ENCODE measurements at places on chromosomes 6 and 20.
A peak's percentile ranks its signal among the peaks of the same experiment; 100 is the strongest.

GRCh38 chr6:7131390-7131789 lies 23.6 kb downstream of the RREB1 start:
- no peaks in the 10 kb centered on the region for H3K27me3 ChIP-seq
- H3K27ac ChIP-seq, result no peak overlapping the region
- peaks cover 3% of the 10 kb centered on the region for H3K36me3 ChIP-seq
- DNase-seq, result no peak
- peaks cover 77% of the 10 kb centered on the region for H3K4me1 ChIP-seq

GRCh38 chr6:85795945-85796344 lies 153.3 kb upstream of the SYNCRIP start:
- H3K27ac ChIP-seq, result no peak overlapping the region
- H3K4me3 ChIP-seq, result no peak overlapping the region
- no peaks in the 10 kb centered on the region for H3K27me3 ChIP-seq
- no peaks in the 10 kb centered on the region for H3K4me1 ChIP-seq
- DNase-seq, result no peak

DNA sequence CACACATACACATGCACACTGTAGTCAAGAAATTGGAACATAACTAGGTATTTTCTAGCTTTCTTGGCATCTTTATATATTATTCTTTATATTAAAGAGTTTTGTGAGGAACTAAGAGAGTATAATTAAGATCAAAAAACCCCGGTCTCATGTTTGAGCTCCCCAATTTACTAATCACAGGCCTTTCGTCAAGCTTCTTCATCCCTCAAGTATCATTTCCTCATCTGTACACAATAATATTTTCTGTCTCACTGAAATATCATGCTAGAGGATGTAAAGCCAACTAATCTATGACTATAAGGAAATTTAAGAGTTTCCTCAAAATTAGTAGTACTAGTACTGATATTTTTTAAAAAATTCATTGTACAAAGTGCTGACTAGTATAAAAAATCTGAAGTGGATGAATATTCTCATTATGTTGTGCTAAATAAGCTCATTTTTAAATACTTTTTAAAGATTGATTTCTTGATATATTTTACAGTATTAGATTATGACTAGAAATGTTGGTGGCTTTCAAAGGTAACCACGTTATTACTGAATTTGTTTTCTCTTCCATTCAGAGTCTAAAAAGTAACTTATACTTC lies 28.0 kb downstream of the PEX3 start:
- H3K27ac ChIP-seq, result no peak overlapping the region
- no peaks in the 10 kb centered on the region for H3K4me1 ChIP-seq
- H3K4me3 ChIP-seq, result no peak overlapping the region
- peaks cover 4% of the 10 kb centered on the region for H3K36me3 ChIP-seq
- no peak for DNase-seq

GRCh38 chr6:137389150-137389704 lies 105.0 kb downstream of the OLIG3 start:
- no peaks in the 10 kb centered on the region for H3K36me3 ChIP-seq
- H3K4me3 ChIP-seq, result no peak overlapping the region
- H3K27me3 ChIP-seq, result no peaks in the 10 kb centered on the region

DNA sequence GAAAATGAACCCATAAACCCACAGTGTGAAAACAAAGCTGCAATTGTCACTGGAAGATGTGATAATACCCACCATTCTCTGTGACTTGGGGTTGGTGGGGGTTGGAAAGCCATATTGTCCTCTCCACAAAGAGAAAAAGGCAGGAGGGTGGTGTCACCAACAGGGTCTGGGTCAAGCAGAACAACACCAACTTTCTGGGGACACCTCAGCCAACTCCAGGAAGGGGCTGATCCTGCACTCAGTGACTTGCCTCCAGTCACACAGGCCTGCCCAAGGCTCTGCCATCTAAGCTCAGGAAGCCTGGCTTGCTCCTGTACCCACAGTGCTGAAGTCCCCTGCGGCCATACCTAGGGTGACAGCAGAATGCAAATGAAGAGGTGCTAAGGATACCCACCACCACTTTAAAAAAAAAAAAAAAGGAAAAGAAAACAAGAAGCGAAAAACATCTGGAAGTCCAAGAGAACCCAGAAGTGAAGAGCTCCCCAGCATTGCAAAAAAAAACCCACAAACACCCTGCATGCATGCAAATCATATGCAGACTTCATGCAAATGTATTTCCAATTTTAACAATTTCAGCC lies 110.6 kb downstream of the PREX1 start:
- H3K36me3 ChIP-seq, result peaks cover 2% of the 10 kb centered on the region
- no peak overlapping the region for H3K27ac ChIP-seq
- H3K4me1 ChIP-seq, result peaks cover 67% of the 10 kb centered on the region
- no peak overlapping the region for H3K4me3 ChIP-seq
- H3K27me3 ChIP-seq, result no peaks in the 10 kb centered on the region
- no peak for DNase-seq

DNA sequence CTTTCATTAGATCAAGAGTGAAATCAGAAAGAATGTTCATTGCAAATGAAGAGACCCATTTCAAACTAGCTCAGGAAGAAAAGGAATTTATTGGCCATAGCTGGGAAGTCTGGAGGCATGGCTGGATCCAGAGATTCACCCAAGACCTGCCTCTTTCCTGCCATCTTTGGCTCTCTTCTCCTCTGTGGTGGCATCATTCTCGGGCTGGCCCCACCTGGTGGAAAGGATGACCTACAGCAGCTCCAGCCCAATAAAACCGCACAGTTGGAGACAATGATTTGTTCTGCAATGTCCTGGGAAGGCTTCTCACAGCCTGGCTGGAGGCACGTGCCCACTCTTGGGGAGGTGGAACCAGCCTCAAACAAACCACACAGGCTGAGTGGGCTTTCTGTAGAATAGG lies 18.1 kb upstream of the FERMT1 start:
- no peak overlapping the region for H3K27ac ChIP-seq
- H3K4me1 ChIP-seq, result no peaks in the 10 kb centered on the region
- H3K27me3 ChIP-seq, result no peaks in the 10 kb centered on the region
- peak; percentile 6 for DNase-seq
- no peaks in the 10 kb centered on the region for H3K36me3 ChIP-seq
- H3K4me3 ChIP-seq, result no peak overlapping the region

- H3K27ac ChIP-seq, result peak overlapping the region; percentile 94
- peaks cover 40% of the 10 kb centered on the region for H3K4me1 ChIP-seq
- peak; percentile 64 for DNase-seq
- no peaks in the 10 kb centered on the region for H3K27me3 ChIP-seq
- peak overlapping the region; percentile 97 for H3K4me3 ChIP-seq
Measured at GRCh38 chr6:27838945-27839625, 73.1 kb downstream of the OR2B2 start.

DNA sequence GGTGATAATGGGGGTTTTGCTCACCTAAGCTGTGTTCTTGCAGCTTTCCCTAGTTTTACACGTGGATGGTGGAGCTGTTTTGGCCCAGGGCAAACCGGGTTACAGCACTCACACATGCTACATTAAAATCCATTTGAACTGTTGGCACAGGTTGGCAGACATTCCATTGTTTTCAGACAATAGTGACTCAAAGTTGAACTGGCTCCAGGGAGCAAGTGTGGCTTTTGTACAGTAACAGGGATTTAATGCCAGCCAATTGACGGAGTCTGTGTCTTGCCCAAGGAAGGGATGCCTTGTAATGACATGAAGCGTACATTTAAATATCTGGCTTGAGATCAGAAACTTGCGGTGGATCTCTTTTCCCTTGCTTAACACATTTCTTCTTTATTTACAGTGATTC lies 183.1 kb downstream of the DTNBP1 start:
- H3K36me3 ChIP-seq, result peaks cover 38% of the 10 kb centered on the region
- no peak overlapping the region for H3K4me3 ChIP-seq
- H3K27ac ChIP-seq, result no peak overlapping the region

DNA sequence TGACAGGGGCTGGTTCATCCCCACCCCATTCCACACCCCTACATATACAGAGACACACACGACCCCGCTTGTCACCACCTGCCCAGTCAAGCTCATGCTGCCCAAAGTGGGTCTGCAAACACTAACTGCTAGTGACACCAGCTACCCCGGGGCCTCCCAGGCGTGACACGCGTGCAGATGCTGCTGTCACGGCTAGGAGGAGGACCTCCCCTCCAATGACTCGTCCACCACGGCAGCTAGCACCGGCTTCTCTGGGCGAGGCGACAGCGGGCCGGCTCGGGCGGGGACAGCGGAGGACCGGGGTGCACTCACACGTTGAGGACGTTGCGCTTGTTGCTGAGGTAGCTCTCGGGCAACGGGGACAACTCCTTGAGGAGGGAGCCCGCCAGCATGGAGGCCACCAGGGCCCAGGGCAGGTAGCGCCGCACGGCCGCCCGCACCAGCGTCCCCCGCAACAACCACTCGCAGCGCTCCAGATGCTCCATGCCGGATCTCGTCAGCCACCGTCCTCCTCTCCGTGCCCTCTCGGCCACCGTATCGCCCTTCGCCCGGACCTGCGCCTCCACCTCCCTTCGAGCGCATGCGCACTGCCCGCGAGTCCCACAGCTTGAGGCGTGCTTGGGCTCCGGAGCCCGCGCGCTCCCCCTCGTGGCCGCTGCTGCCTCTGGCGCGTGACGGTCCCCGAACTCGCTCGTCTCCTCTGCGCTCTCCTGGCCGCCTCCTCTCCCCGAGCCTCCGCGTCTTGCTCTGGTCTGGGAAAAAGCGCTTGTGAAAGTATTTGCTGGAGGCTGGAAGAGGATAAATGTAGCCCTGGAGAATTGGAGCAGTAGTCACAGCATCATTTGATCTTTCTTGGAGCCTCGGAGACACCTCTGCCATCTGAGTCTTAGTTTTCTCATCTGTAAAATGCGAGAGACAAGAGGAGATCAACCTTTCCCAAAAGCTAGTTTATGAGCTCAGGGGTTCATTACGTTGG lies at the start of gene FITM2:
TSS of gene FITM2 (minus strand) at position 539 of the 976 bp plus-strand sequence. CDS start at position 485, 54 bp downstream.
- H3K27me3 ChIP-seq, result no peaks in the 10 kb centered on the region
- peak within 1 kb of the TSS; percentile 90 for H3K4me3 ChIP-seq
- DNase-seq, result peak; percentile 96
- no peak within 1 kb of the TSS for H3K27ac ChIP-seq

GRCh38 chr6:121838842-121839241 lies 403.4 kb downstream of the GJA1 start:
- no peak overlapping the region for H3K27ac ChIP-seq
- H3K4me1 ChIP-seq, result no peaks in the 10 kb centered on the region
- H3K36me3 ChIP-seq, result no peaks in the 10 kb centered on the region
- DNase-seq, result peak; percentile 87
- no peak overlapping the region for H3K4me3 ChIP-seq

GRCh38 chr6:161152907-161153662 lies 120.8 kb downstream of the AGPAT4 start:
- no peaks in the 10 kb centered on the region for H3K27me3 ChIP-seq
- no peak overlapping the region for H3K27ac ChIP-seq
- no peak overlapping the region for H3K4me3 ChIP-seq
- H3K36me3 ChIP-seq, result peaks cover 58% of the 10 kb centered on the region

DNA sequence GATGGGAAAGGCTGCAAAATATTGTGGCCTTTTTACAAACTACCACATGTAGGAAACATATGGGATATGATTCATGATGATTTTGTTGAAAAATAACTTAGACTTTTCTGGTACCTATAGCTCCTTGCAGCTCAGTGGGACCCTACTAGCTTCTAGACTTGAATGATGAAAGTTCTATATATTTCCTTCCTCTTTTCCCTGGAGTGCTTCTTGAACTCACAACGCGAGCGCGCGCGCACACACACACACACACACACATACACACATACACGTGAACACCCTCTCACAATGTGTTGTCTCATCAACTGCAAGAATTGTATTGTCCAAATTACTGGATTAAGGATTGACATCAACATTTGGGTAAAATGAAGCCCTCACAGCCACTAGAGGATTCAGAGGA lies 61.9 kb downstream of the TOX2 start:
- H3K4me1 ChIP-seq, result no peaks in the 10 kb centered on the region
- no peaks in the 10 kb centered on the region for H3K36me3 ChIP-seq
- H3K27ac ChIP-seq, result no peak overlapping the region
- no peaks in the 10 kb centered on the region for H3K27me3 ChIP-seq
- no peak for DNase-seq

DNA sequence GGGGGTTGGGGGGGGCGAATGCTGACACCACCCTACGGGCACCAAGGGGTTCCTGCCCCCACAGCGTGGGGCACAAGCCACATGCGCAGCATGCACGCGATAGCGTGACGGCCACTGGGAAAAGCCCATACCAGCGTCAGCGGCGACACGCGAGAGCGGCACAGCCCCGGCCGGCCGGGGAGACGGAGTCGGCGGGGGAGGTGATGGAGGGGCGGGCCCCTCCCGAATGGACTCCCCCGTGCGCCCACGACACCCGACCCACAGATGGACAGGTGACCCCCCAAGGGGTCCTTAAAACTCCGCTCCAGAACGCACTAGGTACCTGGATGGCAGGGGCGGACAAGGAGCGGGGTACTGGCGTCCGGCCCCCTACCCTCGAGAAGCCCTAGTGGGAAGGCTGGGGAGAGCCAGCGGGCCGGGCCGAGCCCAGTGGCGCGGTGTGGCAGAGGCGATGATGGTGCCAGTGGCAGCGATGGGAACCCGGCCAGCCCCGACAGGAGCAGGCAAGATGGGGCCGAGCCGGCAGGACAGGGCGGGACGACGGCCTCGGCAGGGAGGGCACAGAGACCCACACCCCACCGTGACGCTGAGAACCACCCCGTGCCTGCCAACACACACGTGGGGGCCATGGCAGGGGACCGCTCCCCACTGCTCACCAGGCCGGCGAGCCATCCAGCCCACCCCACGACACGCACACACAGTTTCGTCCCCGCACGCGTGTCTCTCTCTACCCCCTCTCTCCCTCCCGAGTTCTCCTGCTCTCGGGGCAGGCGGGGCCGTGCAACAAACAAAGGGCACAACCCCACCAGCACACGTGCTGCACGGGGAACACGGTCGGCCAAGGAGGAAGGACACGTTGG lies 1959.8 kb upstream of the DEFB115 start:
- DNase-seq, result no peak
- H3K27ac ChIP-seq, result no peak overlapping the region
- H3K36me3 ChIP-seq, result no peaks in the 10 kb centered on the region

DNA sequence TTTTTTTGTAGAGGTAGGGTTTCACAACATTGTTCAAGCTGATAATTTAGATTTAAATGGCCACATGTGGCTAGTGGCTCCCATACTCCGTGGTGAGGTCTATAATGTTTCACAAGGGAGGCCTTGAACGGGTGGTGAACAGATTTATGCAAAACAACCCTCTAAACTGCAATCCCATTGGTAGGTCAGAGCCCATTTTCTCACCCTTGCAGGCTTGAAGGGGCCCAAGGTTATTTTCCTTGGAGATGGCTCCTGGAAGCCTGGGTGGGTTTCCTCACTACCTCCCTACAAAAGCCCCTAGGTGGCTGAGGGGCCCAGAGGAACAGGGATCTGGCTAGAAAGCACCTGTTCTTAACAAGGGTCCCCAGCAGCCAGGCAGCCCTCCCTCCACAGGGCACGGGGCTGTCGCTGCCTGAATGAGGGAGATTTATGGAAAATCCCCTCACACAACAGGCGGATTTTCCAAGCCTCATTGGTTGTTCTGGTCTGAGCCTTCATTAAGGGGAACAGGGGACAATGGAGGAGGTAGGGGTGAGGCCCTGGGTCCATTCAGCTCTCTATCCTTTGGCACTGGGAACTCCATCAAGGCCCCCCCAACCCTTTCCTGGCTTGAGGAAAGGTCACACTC lies 64.6 kb downstream of the VEGFA start:
- no peaks in the 10 kb centered on the region for H3K36me3 ChIP-seq
- H3K27ac ChIP-seq, result no peak overlapping the region

- no peaks in the 10 kb centered on the region for H3K36me3 ChIP-seq
- no peaks in the 10 kb centered on the region for H3K4me1 ChIP-seq
- H3K27me3 ChIP-seq, result no peaks in the 10 kb centered on the region
Measured at GRCh38 chr6:106372838-106373501, 12.5 kb downstream of the CRYBG1 start.

GRCh38 chr6:137488150-137489045 lies 5.8 kb downstream of the OLIG3 start:
- no peaks in the 10 kb centered on the region for H3K4me1 ChIP-seq
- H3K27ac ChIP-seq, result no peak overlapping the region
- H3K36me3 ChIP-seq, result no peaks in the 10 kb centered on the region
- DNase-seq, result peak; percentile 42
- peak overlapping the region; percentile 28 for H3K4me3 ChIP-seq
